ENCODE measurements at places on chromosomes 12 and 14.

GRCh38 chr12:116687888-116688287, 50.0 kb downstream of the SPRING1 start:
- DNase-seq: peak; percentile 54

DNA sequence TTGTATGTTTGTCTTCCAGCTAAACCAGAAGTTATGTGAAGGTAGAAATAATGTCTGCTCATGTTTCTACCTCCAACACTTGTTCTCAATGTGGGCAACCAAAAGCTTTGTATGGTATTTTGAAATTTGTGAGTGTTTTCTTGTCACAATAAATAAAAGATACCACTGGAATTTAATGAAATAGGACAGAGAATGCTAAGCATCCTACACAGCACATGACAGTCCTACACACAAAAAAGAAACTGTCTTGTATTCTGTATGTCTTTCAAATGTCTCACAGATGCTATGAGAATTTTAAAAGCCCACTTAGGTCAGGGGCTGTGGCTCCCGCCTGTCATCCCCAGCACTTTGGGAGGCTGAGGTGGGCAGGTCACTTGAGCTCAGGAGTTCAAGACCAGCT, 68.9 kb downstream of the RALGAPA1 start:
- DNase-seq: no peak

- no peak for DNase-seq
These were observed 158.5 kb upstream of the RTL1 start for GRCh38 chr14:101062065-101062450.

DNA sequence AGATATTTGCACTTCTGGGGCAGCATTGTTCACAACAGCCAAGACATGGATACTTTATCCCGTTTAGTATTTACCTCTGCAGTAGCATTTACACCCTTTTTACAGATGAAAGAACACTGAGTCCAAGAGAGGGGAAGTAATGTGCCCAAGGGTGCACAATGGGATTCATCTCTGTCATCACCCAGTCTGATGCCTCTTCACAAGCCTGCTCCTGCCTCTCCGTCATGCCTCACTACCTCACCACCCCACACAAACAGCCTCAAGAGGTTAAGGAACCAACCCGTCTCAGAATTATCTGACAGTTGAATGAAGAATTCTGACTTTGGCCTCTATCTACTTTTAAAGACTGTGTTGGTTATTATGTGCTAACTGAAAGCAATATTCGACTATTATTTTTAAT, 368.4 kb downstream of the ATP23 start:
- no peak for DNase-seq

GRCh38 chr14:76876076-76876475, 49.9 kb downstream of the LRRC74A start:
- peak; percentile 64 for DNase-seq

GRCh38 chr12:98724384-98725155, 79.5 kb downstream of the APAF1 start:
- no peak for DNase-seq

DNA sequence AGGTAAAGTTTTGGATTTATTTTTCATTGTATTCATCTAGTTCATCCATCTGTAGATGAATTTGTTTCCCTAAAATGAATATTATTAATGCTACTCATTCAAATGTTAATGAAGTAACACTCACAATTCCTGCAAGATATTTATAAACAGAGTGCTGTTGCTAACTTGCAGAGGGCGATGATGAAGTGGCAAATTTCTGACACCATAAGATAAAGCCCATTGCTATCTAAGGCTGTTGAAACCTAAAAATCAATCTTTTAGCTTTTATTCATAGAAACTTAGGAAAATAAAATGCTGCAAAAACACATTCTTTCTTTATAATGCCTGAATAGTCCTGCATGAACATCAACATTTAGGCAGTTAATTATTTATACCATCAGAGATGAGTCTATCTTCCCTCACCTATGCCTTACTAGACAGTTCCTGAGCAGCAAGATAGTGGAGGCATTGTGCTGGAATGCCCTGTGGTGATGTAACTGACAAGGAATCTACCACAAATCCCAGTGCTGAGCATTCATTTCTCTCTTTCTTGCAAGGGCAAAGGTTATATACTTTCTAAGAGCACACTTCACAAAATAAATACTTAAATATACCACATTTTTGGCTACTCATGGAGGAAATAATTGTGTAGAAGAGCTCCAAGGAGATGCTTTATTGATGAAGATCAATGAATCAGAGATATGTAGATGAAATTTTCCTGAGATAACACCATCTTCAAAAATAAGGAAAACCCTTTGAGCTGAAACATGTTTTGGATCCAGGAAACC, 57.6 kb downstream of the LMNTD1 start:
- no peak for DNase-seq

DNA sequence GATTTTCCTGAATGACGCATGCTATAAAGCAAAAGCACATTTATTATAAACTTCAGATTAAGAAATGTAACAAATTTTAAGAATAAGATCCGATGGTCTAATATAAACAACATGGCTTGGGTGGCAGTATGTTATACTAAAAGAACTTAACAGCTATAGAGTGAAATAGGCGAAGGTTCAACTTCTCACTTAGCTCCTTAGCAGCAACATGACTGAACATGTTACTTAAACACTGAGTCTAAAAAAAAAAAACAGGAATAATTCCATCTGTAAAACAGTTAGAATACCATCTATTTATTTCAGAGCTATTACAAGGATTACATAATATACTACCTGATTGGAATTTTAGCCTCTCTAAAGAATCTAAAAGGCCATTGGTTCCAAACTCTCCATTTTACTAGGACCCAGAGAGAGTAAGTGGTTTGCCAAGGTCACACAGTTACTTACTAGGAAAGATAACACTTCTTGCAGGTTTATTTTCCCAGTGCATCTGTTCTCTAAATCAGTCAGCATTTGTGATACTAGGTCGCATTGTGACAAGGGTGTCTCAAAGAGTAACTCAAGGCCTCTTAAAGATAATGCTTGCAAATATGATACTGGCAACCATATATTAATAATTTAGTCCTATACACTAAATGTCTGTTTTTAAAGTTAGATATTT, 14.8 kb downstream of the OSBPL8 start:
- no peak for DNase-seq

DNA sequence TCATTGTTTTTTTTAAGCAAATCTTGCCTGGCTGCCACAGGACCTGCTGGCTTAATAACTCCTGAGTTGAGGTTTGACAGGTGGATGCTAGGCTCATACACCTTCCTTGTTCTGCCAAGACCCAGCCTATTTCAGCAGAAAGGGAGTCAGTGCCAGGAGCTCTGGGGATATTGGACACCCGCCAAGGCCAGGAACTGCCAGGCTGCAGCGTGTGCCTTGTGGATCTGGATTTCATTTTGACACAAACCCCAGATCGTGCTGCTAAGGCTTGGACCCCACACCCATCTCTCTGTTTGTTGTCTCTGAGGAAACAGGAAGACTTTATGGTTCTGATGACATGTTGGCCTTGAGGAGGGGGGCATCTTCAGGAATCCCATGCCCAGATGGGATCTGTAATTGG, 44.4 kb upstream of the PRIMA1 start:
- no peak for DNase-seq

GRCh38 chr12:27902651-27903050, 69.9 kb downstream of the PTHLH start:
- no peak for DNase-seq

DNA sequence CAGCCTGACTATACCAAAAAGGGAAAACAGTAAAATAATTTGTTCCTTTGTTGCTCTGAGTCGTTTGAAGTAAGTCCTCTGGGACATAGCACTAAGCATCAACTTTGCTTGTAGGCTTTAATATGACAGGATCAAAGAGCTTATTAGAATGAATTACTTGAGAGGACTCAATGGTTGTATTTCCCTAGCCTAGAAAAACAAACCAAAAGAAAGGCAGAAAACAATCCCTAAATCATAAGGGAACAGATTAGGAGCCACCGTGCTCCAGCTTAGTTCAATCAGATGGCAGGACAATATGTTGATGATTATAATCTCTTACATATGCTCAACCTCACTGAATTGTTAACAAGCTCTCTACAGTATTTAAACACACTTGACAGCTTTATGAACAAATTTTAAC, 988.4 kb downstream of the FLRT2 start:
- DNase-seq: no peak

- DNase-seq: peak; percentile 79
These were observed 20.5 kb downstream of the BRI3BP start for GRCh38 chr12:125013816-125014442.

- DNase-seq: no peak
These were observed 26.9 kb upstream of the TUNAR start for GRCh38 chr14:95849761-95850160.

- DNase-seq: no peak
These were observed 34.1 kb upstream of the TUBA1C start for GRCh38 chr12:49230805-49231194.

- no peak for DNase-seq
These were observed 32.4 kb downstream of the ABCD2 start for GRCh38 chr12:39587225-39587624.

DNA sequence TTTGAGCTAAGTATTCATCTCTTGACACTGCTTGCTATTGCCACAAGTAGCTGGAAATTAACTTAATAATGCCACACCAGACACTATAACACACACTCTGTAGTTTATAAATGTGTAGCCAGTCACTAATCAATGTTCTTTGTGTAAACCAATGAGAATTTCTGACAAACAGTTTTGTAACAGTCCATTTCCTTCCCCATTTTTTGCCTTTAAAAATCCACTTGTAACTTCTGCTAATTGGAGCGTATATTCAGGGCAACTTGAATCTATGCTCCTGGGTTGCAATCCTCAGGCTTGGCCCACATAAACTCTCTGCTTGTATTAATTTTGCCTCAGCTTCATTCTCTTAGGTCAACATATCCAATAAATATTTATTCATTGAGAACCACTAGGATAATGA, 125.0 kb upstream of the DHRS4 start:
- DNase-seq: no peak

DNA sequence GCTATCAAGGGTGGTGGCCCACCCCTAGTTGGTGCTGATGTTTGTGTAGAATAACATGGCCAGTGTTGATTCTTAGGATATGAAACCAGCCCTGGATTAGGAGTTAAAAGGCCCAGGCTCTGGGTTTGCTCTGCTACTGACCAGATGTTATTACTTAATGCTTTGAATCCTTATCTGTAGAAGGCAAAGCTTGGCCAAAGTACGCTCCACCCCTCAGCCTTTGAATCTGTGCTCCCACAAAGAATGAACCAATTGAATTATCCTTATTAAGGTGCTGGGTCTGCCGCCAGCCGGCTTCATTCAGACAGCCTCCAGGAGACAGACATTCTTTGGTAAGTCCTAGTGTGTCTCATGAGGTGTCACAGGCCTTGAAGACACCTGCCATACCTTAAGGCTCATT, 41.8 kb downstream of the AKAP3 start:
- DNase-seq: no peak

DNA sequence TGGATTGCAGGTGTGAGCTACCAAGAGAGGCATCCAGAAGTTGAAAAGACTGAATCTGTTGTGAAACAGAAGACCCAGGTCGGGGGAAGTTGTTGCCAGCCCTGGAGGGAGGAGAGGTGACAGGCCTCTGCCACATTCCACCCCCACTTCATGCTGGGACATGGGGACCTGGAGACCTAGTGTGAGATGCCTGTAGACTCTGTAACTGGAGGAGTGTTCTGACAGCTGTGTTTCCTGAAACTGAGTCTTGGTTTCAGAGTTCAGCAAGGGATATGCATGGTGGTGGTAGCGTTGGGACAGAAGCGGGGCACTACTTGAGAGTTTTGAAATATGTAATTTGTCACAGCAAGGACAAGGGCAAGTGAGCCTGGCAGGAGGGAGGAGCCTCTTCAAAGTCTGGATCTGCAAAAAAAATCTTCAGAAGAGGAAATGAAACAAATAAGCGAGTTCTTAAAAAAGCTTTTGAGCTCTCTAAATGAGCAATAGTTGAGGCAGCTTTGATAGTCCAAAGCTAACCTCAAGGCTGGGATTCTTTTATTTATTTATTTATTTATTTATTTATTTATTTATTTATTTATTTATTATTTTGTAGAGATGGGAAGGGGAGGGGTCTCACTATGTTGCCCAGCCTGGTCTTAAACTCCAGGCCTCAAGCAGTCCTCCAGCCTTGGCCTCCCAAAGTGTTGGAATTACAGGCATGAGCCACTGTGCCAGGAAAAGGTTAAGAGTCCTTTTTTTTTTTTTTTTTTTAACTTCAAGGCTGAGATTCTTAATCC, 58.9 kb upstream of the EEA1 start:
- DNase-seq: no peak

- no peak for DNase-seq
These were observed 75.1 kb downstream of the CLMN start for GRCh38 chr14:95244587-95244986.

DNA sequence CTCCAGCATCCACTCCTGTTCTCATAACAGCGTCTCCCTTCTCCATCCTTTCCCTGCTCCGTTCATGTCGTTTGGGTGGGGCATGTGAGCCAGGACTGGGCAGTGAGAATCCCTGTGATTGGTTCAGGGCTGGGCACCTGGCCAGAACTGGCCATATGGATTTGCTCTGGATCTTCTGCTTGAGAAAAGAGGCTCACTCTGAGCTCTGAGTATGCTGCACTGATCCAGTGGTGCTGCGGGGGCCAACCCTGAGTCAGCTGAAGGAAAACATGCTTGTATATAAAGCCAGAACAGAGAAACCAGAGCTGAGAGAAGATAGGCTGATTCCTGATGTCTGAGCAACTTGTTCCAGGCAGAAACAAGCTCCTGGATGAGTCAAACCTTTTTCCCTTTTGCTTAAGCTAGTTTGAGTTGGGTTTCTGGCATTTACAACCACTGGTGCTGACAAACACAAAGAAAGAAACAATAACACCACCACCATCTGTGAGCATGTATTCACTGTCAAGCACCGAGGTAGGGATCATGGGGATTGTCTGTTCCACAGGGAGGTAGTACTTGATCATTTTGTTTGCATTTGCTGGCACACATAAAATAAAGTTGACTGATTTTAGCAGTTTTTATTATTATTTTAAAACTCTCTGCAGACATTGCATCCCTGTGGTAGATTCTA, 14.0 kb upstream of the HPD start:
- peak; percentile 55 for DNase-seq

DNA sequence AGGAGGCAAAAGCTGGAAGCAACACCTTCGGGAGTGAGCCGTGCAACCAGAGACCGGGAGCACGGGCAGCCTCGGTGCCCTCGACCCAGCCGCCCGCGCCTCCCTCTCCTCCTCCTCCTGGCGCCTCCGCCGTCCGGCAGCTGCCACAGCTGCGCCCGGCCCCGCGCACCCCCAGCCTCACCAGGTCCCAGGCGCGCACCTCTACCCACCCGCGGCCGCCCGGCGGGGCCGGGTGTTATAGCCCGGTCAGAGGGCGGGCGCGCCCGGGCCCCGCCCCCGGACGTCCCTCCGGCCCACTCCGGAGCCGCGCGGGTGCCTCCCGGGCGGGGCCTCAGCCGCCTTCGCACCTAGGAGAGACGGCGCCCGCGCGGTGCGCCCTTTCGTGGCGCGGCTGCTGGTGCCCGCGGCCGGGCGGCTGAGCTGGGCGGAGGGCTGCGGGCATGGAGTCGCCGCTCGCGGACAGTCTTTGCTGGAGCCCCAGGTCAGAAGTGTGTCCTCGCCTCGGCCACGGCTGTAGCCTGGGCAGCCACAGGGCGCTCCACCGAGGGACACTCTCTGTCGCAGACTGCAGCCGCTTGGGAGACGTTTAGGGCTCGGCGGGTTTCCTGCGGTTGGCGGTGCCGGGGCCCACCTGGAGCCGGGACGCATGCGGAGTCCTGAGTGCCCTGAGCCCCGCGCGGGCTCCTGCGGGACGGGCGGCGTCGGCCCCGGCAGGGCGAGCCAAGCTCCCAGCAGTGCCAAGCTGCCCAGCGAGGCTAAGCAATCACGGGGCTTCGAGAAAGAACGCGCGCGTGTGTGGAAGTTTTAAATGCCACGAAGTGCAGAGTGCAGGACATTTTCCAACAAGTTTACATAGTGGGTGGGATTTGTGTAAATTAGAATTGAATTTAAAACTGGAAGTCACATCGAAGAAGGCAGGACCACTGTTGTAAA, at the start of gene CPM:
Gene CPM (minus strand): TSS at position 211 of the 933 bp plus-strand sequence. CDS start 334 bp downstream, outside the sequence.
- DNase-seq: peak; percentile 54

Measured in SHP77 treated with DMSO at 0.1 percent for 48 hours (cell line).